ENCODE measurements at places on chromosomes 16 and 17.

GRCh38 chr16:19765860-19766553, 47.9 kb downstream of the IQCK start:
- no peak for DNase-seq

DNA sequence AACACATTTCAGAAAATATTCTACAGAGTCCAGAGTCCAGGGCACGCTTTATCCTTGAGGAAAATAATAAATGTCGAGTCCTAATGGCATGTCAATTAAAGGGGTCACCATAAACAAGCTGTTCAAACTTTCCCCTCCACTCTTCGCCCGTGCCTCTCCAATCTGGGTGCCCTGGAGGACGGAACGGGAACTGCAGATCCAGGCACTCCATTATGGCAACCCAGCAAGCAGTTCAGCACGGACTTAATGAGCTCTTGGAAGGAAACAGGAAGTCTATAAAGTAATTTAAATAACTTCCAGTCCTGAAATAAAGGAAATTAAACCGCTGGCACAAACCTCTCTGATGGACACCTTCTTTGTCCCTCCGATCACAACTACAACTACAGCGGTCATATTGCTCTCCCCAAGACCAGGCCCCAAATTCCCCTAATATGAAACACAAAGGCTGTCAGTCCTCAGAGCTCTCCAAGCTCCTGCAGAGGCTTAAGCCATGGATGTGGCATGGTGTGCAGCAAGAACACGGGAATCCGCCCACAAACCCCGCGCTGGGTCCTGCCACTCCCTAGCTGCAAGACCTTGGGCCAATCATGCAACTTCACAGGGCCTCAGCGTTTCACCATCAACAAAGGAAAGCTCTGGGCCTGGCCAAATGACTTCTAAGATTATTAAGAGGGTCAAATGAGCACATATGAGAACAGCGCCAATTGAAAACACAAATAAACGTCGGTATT, 52.6 kb downstream of the ZFHX3 start:
- no peak for DNase-seq

GRCh38 chr17:1077986-1078711, 81.2 kb downstream of the TIMM22 start:
- DNase-seq, result no peak

DNA sequence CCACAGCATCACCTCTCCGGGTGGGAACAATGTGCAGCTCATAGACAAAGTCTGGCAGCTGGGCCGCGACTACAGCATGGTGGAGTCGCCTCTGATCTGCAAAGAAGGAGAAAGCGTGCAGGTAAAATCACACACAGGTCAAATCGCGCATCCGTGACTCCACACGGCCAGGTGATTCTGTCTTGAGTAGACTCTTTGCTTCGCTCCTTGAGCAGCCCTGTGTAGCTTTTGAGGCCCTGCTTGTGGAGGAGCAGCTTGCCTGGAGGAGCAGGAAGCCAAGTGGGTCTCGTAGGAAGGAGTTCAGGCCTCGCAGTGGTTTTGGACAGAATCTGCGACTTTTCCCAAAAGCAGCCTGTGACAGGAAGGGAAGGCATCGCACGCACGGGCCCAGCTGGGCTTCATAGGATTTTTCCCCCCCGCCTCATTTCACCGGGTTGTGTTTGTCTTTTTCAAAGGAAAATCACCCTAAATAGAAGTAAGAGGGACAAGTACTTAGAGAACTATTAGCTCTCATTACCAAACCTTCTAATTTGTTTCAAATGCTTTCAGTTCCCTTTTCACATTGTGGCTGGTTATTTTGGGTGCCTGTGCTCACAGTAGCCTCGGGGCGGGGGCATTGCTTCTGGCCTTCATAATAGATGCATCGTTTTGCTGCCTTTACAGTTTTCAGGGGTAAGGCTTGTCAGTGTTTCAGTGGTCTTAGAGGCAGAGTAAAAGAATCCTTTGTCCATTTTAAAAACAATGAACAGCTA, 71.5 kb downstream of the SEC14L1 start:
- peak; percentile 25 for DNase-seq

DNA sequence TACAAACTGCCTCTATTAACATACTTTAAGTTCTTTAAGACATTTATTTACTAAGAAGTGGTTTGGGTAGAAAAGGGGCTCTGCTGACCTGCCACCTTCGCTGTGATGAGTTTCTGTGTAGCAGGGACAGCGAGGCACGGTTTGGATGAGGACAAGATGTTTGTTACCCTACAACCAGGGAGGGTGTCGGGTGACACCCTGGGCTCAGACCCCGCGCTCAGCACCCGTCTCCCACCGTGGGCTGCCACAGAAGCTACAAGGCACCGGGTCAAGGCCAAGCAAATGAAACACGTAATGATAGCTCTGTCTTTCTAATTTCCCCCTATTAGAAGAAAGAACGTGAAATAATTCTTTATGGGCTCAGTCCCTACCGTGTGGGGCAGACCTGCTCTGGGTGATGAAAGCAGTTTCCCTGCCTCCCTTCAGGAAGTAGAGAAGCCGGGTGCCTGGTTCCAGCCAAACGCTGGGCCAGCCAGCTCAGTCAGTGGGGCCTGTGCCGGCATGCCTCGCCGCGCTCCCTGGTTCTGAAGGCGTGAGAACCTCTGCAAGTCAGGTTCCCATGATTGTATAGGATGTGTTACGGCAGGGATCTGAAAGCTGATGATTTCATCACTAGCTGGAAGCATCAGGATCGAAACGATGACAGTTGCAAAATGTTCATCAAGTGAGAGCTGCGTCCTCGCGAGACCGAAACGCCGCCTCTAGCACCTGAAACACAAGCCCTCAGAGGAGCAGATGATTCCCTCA, 3.9 kb downstream of the ZNF750 start:
- no peak for DNase-seq

- no peak for DNase-seq
These were observed 11.1 kb downstream of the TAOK1 start for GRCh38 chr17:29401258-29401657.

- DNase-seq, result no peak
These were observed 20.4 kb downstream of the SOCS1 start for GRCh38 chr16:11235703-11235991.

DNA sequence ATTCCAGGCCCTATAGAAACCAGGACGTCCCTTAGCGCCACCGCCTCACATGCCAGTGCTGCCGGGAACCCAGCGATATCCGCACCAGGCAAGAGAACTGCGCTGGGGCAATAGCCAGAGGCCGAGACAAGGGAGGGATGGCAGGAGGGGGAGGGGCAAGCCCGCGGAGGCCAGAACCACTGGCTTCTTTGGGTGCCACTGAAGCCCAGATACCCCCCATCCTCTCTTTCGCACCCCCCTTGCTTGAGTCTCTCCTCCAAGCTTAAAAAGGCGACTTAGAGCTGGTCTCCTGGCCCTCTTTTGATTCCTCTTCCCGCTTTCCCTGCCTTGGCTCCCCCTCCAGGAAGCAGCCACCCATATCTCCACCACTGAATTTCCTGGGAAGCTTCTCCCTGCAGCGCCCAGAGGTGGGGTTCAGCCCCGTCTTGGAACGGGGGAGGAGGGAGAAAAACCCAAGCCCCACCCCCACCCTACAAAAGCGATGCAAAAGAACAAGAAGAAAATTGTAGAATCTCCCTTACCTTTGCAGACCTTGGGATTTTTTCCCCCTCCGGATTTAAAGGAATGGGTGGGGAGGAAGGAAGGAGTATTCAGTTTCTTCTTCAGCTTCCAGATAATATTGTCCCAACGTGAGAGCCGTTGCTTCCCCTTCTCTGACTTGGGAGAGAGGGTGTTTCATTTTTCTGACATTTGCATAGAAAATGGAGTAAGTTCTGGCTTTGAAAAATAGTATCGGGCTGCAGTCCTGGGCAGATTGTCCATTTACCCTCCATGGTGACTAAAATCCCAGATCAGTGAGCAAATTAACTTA, 622 bp downstream of the HOXB6 start:
- no peak for DNase-seq

DNA sequence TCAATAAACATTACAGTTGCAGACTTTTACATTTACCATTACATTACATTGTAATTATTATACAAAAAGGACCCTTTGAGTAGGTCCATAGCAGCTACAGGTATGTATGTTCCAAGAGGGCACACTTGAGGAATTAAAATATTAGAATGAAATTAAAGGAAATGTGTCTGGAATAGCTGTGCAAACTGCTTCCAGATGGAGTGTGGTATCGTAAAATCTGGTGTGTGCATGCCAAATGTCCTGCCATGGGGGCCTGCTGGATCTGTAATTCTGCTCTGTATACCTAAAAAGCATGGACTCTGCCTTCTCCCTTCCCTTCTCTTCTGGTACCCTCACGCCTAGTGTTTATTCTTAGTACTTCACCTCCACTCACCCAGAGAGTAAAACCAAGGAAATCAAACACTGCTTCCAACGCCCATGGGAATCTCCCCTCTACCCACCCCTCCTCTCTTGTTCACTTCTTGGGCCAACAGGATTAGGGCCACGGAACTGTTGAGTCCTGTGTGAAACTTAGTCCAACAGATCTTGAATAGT, 38.7 kb downstream of the STH start:
- DNase-seq, result no peak

DNA sequence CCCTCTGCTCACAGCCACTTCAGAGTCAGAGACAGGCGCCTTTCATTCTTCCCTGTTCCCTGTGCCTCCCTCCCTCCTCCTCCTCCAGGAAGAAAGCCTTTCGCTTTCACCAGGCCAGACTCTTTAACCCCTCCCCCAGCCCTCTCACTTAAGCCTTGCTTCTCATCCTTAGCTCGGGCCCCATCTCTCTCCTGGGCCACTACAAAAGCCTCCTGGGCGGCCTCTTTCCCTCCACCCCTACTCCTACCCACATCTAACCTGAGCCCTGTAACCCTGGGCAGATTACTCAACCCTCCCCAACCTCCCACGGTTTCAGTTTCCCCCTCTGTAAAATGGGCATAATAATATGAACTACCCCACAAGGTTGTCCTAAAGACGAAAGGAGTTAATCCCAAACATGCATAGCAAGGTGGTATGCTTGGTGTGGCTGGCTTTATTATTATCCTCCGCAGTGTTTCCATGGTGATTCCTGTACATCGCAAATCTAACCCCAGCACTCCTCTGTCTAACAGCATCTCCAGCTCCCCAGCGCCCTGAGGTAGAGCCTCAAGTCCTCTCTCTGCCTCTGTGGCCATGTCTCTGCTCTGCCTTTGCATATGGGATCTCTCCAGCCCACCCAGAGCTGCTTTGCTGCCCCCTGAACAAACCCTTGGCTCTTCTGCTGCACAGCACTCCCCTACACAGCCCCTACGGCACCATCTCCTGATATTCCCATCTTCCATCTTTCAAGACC, 17.7 kb downstream of the PIMREG start:
- DNase-seq, result no peak

GRCh38 chr16:27114006-27114405, 47.3 kb downstream of the C16orf82 start:
- DNase-seq, result no peak

DNA sequence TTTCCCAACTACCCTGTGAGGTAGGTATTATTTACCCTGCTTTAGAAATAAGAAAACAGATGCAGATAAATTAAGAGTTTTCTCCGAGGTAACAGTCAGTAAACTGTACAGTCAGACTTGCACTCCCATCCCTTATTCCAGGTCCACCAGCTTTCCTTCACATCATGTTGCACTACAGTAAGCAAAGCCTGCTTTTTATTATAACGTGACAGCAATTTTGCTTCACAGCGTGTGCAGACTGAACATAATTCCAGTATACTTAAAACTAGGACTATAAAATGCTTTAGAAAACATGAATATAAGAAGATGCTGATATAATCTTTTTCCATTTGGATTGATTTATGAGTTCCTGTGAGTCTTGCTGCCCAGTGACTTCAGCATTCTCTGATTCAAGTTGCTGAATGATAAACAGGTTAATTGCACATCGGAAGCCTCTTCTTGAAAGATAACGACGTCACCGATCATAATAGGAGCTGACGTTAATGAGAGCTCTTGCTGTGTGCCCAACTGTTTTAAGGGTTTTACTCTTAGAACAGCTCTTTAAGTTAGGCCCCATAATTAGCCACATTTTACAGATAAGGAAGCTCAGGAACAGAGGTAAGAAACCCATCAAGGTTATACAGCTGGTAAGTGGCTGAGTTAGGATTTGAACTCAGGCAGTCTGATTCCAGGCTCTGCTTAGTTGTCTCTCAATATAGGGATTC, 1.4 kb downstream of the LIG3 start:
- no peak for DNase-seq

DNA sequence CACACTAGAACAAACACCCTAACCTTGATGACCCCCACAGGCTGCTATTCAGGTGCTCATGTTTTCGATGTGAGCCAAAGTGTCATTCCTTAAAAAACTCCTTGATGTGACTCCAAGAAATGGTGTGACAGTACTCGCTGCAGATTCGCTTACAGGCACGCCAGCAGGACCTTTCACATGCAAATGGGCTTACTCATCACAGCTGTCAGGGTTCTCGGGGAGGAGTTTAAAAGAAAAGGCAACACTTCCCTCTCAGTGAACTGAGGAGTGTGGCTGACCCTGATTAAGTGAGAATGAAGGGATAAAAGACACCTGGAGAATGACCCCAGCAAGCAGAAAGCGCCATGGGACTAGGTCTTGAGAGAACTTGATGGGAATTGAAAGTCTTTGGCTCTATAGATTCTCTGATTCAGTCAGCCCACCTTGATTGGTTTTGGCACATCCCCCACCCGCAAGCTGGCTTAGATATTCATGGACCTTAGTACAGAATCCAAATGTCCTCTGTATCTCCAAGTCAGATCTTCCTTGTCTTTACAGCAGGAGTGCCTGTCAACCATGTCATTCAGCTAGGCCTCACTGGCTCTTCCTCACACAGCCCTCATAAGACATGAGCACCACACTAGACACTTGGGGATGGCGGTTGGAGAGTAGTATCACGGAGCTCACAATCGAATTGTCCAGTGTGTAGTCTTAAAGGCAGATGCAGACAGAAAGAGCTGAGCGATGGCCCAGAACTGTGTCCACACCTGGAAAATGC, 82.6 kb downstream of the HIC1 start:
- DNase-seq, result peak; percentile 18

DNA sequence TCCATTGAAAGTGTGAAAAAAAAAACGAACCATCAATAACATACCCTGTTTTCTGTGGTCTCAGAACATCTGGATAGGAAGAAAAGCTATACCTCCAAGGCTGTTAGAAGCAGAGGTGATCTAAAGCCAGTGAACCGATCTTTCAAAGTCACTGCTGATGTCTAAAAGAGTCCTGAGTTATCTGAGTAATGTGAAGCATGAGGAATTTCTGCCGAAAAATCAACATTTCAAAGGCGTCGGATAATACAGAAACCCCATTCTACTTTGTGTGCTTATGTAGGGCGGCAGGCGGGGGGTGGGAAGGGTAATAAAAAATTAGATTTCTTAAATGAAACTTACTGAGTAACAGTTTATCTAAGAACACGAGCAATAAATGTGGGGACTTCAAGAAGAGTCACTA, 3.9 kb downstream of the XYLT1 start:
- DNase-seq, result no peak

- no peak for DNase-seq
These were observed 116.9 kb upstream of the CACNG3 start for GRCh38 chr16:24139282-24139681.

DNA sequence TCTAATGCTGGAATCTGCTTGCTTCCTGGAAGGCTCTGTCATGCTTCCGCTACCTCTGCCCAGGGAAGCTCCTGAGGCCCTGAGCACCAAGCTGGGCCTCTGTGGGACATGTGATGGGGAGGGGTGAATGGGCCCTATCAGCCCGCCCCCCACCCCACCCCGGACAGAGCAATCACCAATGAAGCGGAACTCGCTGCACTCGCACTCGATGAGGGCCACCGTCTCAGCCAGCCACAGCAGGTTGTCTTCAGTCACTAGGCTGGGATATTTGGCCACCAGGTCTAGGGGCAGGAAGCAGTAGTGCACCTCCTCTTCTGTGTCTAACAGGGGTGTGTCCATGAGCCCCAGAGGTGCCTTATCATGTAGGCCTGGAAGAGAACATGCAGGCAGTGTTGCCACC, 23.6 kb downstream of the KCTD19 start:
- DNase-seq, result no peak

All from CD4-positive, alpha-beta T cell treated with Interferon alpha-2 for 1 hour (primary cell).